ENCODE measurements at places on chromosomes 4 and X. TPM values are rescaled to one million over a fixed set of nuclear protein-coding genes. Genes with fewer than 3 reads are reported as not detected.

- DNase-seq: peak; percentile 47
These were observed 1.5 kb downstream of the P2RY8 start for GRCh38 chrX:1535241-1536041.

- no peak for DNase-seq
These were observed 474.2 kb downstream of the GBA3 start for GRCh38 chr4:23166919-23167318.

- DNase-seq: no peak
These were observed 86.0 kb upstream of the WWC2 start for GRCh38 chr4:183012879-183013729.

DNA sequence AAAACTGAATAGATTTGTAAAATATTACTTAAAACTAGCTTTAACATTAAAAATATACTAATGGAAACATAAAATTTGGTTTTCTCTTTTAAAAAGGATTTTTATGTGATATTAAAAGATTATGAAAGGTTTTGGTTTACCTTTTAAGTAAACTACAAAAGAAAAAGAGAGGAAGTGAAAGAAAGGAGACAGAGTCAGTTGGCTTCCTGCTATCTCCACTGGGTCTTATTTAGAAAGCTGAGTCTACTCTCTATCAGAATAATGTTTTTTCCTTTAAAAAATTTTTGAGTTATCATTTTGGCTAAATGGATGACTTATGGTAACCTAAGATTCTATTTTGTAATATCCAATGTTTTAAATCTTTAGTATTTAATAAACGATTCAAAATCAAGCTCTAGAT, 21.6 kb upstream of the ATP8A1 start:
- no peak for DNase-seq

GRCh38 chrX:16836371-16836770, 33.8 kb downstream of the RBBP7 start:
- DNase-seq: no peak

SMIM43 gene
- not detected for total RNA-seq

MID1IP1 gene
- total RNA-seq: 23.4 TPM
